Stimulated activated CD8-positive, alpha-beta memory T cell treated with anti-CD3 and anti-CD28 coated beads, Interleukin-7, amount 100 ng/mL, for 24 hours (primary cell): ENCODE measurements at places on chromosomes 11 and 22.

DNA sequence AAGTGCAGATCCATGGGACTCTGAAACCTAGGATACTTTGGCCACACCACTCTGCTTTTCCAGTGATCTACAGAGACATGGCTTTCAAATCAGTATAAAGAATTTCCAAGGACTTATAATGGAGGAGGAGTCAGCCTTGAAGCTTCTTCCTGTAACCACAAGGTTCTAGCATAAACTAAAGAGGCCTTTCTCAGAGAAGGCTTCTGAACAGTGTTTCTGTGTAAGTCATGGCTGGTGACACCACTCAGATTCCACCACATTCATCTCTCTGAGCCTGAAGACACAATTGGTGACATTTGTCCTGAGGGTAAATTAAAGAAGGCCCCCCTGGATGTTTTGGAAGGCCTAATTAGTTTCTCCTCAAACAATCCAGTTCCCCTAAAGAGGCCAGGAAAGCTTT, 29.0 kb upstream of the ADORA2A start:
- DNase-seq, result no peak

DNA sequence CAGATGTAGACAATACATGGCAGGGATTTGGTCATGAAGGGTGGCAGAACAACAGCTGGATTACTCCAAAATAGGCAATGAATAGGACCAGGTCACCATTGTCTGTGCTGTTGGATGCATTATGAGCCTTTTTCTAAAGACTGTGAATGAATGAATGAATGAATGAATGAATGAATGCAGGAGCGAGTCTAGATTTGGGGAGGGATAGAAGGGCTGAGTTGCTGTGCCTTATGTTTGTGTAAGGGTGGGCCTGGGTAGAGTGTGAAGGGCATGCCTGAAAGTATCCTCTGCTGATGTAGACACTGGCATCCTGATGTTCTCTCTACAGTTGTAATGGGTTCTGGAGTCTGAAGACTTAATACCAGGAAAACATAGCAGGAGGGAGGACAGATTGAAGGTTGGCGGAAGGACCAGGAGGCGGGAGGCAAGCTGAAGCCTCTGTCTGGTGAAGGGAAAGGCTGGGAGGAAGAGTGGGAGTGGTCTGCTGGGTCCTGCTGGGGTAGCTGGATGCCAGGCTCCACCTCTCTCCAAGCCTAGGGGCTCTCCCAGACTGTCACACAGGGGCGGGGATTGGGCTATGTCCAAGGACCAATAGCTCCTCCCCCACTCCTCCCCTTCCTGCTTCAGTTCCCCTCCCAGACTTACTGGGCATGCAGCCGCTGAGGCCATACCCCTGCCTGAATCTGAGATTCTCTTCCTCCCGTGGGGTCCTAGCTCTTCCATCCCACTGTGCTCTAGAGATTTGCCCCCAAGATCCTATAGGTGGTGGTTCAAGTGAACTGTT, 4.8 kb downstream of the TRIM3 start:
- no peak for DNase-seq

- DNase-seq, result no peak
Measured at GRCh38 chr11:113272281-113272680, 42.1 kb upstream of the TTC12 start.

DNA sequence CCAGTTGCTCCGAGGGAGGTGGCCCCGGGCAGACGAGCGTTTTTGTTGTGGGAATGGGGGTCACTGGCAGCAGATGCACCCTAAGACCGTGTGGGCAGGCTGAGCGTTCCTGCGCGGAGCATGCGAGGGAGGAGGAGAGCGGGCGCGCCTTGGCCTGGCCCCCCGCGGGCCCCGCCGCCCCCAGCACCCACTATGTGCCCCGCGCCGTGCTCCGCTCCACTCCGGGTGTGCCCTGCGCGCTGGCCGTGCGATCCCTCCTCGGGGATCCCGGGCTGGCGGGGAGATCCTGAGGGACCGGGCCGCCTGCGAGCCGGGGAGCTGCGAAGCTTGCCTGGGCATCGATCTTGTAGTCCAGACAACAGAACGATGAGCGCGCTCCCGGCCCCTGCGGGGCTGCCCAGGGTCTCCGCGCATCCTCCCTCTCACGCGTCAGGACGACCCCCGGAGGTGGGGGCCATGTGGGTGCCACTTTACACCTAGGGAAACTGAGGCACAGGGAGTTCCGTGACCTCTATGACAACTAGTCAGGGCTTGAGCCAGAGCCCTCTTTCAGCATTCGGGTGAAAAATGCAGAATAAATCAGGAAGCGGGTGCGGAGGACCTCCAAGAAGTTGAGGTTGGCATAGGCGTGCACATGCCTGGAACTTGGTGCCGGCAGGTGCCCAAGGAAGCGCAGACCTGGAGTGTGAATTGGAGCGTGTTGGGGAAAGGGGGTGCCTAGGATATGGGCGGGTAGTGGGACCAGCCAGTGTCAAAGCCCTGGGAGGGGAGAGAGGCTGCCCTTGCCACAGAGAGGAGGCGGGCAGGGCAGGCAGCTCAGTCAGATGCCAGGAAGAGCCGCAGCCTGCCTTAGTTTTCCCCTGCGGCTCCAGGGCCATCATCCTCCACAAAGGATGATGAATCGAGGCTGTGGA, 1.3 kb upstream of the KMT5B start:
- DNase-seq, result no peak

GRCh38 chr11:87421422-87421821, 383.7 kb downstream of the TMEM135 start:
- no peak for DNase-seq

- no peak for DNase-seq
Measured at GRCh38 chr11:104443387-104443786, 279.4 kb upstream of the PDGFD start.

GRCh38 chr11:40130427-40130826, 1329.0 kb downstream of the LRRC4C start:
- DNase-seq, result no peak

GRCh38 chr11:8219257-8220021, 44.2 kb downstream of the LMO1 start:
- no peak for DNase-seq

GRCh38 chr11:96278039-96278897, 64.7 kb downstream of the MAML2 start:
- DNase-seq, result no peak

GRCh38 chr11:44542372-44542771, 23.1 kb upstream of the CD82 start:
- DNase-seq, result no peak

DNA sequence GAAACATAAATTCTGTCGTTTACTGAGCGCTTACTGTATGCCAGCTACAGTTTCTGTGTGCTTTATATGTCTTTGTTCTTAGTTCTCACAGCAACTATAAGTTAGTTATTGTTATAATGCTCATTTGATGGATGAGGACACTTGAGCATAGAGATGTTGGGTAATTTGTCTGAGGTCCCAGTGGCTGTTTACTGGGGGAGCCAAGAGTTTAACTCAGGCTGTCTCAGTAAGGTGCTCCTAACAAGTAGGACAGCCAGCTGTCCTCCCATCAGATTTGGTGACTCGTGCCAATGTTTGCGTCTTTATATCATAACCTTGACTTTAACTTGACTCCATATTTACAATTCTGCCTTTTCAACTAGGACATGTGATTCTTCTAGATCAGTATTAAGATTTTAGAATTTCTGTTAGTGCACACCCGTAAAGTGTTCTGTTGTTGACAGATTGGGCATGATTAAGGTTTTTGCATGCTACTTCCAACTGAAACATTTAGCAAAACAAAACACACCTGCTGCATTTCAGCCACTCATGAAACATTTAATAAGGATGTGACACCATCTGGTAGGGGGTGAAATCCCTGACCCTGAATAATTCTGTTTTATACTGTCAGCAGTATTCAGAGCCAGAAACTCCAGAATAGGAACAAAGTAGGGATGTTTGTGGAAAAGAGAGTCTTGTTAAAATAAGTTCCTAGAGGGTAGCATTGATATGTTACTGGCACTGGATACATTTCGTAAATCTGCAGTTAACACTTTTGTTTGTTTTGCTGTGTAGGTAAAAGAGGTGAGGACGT, 1.9 kb downstream of the REXO2 start:
- no peak for DNase-seq

DNA sequence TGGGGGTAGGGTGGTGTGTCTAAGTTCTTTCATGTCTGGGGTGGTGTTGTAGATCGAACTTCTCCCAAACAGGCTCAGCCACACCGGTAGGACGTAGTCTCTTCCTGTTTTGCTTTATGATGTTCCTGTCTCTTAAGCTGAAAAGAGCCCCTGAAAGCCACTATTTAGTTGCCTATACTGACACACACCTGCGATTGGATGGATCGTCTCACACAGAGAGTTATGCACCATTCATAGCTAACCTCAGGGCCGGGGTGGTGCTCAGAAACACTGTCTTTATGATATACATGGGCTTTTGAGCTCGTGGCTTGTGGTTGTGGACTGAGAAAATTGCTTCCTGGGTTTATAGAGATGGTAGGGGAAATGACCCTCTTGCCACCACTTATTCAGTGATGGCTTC, 137.6 kb downstream of the TEAD1 start:
- DNase-seq, result no peak

DNA sequence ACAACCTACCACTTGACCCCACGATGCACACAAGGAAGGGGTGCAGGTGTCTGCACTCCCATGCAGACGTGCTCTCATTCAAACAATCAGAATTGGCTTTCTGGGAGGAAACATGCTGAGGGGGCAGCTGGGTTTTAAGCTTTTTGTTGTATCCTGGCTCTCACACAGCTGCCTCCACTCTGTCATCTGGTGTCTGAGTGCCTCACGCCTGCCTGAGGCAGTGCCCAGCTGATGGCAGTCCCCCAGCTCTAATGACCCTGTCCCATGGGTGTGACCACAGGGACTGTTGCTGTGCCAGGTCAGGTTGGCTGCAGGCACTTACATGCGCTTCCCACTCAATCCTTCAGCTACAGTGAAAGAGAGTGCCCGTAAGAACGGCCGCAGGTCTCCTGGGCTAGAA, 53.7 kb downstream of the ARFGAP3 start:
- no peak for DNase-seq

- no peak for DNase-seq
Measured at GRCh38 chr22:23073526-23074229, 3.4 kb downstream of the GNAZ start.

DNA sequence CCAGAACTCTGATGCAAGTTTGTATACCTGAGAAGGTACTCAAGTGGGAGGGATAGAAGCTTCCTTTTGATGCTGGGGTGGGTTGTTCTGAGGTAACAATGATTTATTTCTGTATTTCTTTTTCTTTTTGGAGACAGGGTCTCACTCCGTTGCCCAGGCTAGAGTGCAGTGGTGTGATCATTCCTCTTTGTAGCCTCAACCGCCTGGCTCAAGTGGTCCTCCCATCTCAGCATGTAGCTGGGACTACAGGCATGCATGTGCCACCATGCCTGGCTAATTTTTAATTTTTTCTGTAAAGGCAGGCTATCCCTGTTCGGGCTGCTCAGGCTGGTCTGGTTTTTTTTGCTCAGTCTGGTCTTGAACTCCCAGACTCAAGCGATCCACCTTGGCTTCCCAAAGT, 7.9 kb downstream of the KDM2A start:
- DNase-seq, result no peak

DNA sequence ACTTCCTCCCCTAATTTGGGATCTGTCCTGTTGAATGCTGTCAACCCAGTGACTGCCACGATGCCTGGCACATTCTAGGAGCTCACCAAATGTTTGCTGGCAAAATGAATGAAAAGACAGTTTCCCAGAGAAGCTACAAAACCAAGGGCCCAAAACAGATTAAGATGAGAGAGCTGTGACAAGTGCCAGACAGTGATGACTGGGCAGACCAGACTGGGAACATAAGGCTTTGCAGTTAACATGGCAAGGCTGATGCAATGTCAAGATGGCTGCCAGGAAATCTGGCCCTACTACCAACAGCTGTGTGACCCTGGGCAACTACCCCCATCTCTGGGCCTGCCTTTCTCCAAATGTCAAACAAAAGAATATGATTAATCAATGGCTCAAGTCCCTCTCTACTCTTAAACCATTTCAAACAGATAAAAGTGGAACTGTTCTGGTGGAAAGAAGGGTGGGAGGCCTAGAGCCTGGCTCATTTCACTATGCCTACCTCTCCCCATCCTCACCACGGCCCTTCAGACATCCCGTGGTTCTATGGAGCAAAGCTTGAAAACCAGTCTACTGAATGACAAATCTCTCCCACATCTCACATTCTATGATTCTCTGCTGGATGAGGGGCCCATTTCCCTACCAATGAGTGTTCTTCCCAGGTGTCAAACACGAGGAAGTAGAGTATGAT, 12.8 kb downstream of the AP1B1 start:
- no peak for DNase-seq

DNA sequence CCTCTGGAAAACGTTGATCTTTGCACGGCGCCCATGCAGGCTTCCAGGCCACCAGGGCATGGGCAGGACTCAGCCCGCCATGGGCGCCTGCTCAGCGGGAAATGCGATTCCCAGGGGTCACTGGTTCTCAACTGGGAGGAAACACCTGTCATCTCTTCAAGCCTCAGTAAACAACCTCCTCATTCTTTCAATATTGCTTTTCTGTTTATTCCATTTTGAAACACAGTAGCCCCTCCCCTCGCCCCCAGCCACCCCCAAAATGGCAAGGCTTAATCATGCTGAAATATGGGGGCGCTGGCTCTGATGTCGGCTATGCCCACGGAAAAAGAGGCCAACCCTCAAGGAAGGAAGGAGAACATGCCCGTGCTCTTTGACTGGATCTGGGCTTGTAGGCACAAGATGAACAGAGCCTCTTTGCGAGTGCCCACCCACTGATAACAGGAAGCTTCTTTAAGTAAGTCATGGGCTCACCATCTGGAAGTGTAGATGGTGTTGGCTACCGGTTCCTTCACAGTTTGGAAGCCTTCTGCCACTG, 594 bp upstream of the POU2AF1 start:
- no peak for DNase-seq

DNA sequence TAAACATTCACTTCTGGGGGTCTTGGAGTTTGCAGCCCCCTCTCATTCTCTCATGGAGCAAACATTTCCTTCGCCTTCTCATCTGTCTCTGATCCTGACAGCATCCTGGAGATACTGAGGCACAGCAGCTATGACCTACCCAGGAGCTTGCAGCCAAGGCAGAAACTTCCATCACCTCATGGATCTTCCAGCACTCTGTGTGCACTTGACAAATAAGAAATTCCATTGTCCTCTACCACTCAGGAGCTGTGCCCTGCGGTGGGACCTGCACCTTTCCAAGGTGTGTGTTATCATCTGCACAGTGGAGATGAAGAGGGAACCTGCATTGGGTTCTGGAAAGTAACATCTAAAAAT, 49.1 kb downstream of the GGTLC2 start:
- no peak for DNase-seq

DNA sequence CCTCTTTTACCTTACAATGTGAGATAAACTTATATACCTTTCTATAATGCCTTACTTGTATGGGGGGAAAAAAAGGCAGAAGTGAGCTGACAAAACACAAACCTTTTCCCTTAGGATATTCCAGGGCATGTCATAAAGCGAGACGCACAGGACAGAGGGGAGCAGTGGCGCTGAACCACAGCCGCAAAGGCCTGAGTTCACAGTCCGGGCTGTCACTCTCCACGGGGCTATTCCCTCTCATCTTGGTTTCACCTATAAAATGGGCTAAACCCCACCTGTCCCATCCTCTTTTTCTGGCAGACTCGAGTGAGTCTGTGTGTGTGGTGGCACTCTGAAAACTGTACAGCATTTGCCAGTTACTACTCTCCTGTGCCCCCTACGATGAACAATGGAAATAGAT, 14.4 kb upstream of the FXYD2 start:
- DNase-seq, result no peak
